ENCODE measurements at places on chromosomes 1 and 21.
A peak's percentile ranks its signal among the peaks of the same experiment; 100 is the strongest.

DNA sequence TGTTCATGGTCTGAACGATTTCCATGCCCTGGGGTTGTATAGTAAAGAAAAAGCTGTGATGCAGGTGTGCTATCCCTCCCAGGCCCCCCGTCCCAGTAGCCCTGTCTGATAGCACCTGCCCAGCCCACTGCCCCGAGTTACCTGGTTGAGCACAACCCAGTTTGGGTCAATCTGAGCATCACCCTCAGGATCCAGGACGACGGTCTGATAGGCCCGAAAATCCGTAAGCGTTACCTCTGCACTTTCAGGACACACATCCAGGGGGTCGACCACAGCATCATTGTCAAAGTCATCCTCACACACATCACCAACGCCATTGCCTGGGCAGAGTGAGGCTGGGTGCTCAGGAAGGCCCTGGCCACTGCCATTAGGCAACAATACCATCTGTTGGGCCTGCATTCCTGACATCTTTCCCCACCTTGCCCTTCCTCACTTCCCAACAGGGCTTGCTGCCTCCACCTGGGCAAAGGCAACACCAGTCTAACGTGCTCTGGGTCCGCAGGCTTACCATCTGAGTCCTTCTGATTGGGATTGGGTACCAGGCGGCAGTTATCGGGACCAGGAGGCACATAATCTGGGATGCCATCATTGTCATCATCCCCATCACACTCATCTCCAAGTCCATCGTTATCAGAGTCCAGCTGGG is 9.7 kb downstream of the THBS3 start:
- DNase-seq: no peak

GRCh38 chr1:146021622-146022402 is at the start of gene HJV:
HJV (minus strand) TSS chr1:146021735; CDS start chr1:146020231, 1,504 bp downstream.
- no peak for DNase-seq

DNA sequence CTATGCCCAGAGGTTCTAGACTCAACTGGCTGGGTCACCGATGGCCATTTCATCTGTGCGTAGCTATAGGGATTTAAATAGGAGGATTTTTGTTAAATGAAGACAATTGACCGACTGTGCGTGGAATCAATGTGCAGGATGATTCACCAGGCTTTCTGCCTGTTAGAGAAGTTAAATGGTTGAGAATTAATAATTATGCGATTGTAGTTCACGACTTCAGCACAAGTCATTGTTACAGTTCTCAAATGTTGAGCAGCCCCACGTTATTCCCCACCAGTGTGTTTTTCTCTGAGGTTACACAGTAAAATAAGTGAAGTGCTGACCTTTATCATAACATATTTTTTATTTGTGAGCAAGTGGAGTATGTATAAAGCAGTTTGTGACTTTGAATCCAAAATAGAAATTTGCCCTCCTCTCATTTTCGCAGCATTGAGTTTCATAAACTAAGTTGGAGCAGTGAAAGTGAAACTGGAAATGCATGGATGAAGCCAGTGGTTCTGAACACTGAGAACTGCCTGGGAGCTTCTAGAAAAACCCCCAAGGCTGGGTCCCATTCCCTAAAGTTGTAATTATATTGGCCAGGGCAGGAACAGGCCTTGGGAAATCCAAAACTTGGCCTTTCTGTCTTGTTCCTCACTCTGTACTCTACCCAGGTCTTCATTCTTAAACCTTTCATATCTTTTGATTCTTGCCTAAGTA is 102.6 kb downstream of the GALNT2 start:
- no peak for DNase-seq

DNA sequence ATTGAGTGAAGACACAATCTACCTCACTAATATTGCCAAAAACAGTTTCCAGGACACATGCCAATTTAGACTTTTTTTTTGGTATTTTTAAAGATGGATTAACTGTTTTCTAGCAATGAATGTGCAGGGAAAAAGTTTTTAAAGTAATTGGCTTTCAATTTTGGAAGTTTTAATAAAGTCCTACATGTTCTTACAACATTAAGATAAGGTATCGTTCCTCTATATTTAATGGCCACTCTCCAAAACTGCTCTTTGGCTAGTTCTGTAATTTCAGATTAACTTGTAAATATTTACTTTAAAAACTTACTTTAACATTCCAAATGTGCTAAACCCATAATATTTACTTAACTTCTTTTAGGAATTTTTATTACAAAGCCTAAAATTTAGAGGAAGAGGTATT is 1332.2 kb upstream of the PRMT6 start:
- DNase-seq: no peak

DNA sequence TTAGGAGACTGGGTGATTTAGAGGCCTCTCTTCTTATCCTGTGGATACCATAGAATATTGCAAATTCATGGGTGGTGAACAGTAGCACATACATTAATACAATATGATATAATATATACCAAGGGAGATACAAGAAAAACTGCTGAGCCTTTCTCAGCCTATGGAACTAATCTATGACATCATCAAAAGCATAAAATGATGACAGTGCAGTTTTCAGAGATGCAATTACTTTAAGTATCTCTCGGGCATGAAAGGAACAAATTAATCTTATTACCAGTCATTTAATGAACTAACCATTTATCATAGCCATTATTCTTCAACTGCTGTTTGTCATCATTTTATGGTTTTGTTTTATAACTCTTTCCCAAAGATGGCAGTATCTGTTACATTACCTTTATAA is 3.5 kb downstream of the CHODL start:
- no peak for DNase-seq

DNA sequence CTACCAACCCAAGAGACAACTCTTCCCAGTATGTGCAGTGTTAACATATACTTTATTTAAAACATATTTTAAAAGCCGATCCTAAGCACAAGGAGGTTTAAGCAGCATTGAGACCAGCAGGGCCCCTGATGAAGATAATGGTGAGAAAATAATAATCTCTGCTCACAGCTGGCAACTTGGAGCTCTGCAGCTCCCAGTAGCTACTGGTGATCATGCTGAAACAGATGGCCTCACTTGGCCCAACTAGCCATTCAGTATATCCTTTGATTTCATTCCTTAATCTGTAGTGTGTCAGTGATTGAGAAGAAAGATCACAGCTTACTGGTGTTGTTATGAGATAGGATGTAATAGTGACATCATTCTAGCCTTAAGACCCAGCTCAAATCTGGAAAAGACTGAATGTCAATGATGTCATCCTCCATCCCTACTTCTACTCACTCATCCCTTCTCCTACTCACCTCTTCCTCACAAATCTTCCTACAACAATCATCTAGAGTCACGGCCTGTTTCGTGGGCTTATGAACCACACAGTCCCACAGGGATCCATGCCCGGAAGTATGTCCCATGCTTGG is 817.9 kb downstream of the PLA2G4A start:
- DNase-seq: no peak

- DNase-seq: no peak
Observed at GRCh38 chr1:158559696-158560095, 5.5 kb upstream of the OR6Y1 start.

GRCh38 chr1:62774006-62774405 is 9.9 kb upstream of the ATG4C start:
- DNase-seq: no peak

GRCh38 chr1:116330342-116330652 is 42.7 kb upstream of the ATP1A1 start:
- no peak for DNase-seq

GRCh38 chr1:53642215-53642555 is 96.8 kb downstream of the GLIS1 start:
- no peak for DNase-seq

DNA sequence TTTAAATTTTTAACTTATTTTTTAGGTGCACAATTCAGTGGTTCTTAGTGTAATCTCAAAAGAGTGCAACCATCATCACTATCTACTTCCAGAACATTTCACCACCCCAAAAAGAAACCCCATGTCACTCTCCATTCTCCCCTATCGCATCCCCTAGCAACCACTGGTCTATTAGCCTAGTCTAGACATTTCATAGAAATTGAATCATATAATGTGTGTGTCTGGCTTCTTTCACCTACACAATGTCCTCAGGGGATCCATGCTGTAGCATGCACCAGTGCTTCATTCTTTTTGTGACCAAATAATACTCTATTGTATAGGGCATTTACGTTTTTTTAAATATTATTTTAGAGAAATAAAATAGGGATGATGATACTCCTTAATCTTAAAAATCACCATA is 64.7 kb downstream of the JAK1 start:
- DNase-seq: no peak

GRCh38 chr1:184982002-184982954 is 8.0 kb upstream of the NIBAN1 start:
- DNase-seq: peak; percentile 58

DNA sequence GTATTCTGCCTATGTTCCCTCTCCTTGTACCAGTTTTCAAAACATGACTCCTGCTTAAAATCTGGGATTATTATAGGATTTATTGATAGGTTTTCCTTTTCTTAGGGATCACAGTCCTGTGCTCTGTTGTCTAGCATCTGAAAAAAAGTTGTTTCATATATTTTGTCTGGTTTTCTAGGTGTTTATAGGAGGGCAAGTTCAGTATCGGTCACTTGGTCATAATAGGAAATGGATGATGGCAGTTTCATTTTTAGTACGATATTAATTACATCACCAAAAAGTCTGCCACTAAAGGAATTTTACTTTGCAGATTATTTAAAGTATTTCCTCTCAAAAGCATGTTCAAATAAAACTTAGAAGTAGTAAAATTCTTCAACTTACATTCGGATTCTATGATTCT is 94.4 kb downstream of the RASAL2 start:
- DNase-seq: no peak

GRCh38 chr1:229191066-229191674 is 79.7 kb upstream of the RAB4A start:
- DNase-seq: no peak

DNA sequence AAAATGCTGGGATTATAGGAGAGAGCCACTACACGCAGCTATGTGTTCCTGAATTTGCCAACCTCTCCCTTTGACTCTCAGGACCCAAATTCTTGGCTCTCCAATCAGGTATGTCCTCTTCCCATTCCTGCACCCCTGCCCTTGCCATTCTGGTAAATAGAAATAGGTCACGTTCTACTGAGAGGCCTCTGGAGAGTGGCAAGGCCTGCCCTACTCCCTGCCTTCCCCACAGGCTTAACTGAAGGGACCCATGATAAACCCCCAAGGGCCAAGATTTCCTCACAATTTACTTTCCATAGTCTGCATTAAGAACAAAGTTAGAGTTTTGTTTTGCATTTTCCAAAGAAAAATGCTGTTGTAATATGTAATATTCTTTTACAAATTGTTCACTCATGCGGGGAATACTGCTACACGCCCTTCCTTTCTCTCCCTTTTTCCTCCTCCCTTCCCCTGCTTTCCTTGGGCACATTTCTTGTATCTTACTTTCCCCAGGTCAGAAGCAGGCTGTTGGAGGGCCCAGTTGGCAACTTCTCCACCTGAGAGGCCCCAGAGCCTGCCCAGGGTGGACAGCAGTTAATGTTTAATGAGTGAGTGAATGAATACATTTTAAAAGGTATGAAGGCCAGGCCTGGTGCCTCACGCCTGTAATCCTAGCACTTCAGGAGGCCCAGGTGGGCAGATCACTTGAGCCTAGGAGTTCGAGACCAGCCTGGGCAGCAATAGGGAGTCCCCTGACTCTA is 33.9 kb upstream of the PUM1 start:
- no peak for DNase-seq

- DNase-seq: no peak
Observed at GRCh38 chr21:30962013-30962412, 76.3 kb downstream of the KRTAP19-8 start.

DNA sequence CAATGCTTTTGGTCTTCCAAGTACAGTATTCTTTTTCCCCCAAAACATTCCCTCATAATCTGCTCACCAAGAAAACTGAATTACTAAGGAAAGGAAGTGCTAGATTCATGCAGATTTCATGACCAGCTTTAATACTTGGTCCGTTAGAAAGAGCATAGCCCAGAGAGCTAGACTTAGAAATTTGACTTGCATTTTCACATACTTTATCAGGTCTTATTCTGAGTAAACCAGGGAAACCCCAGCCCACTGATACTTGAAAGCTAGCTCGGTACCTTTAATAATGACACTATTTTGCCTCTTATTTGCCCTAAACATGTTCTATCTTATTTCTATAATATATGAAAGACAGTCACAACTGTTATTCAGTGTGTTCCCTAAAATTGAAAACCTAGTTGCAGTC is 204.5 kb downstream of the TTLL7 start:
- no peak for DNase-seq

GRCh38 chr1:192201303-192201702 is 43.0 kb downstream of the RGS18 start:
- DNase-seq: no peak

DNA sequence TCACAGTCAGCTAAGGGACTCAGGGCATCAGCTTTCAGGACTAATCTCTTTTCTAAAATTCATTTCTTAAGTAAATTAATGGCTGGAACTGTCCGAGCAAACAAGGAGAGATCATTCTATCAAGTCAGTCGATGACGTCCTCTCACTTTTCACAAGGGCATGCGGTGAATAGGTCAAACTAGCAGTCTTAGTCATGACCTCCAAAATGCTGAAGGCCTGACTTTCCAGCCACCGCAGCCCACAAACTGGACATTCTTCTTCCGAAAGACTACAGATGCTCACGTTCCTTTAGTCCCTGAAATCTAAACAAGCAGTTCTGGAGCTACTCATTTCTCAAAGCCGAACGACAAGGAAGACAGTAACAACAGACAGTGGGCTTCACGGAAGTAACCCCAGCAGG is 127.9 kb downstream of the TIAM1 start:
- DNase-seq: no peak

- DNase-seq: no peak
Observed at GRCh38 chr1:156200044-156200443, 6.1 kb downstream of the SLC25A44 start.

DNA sequence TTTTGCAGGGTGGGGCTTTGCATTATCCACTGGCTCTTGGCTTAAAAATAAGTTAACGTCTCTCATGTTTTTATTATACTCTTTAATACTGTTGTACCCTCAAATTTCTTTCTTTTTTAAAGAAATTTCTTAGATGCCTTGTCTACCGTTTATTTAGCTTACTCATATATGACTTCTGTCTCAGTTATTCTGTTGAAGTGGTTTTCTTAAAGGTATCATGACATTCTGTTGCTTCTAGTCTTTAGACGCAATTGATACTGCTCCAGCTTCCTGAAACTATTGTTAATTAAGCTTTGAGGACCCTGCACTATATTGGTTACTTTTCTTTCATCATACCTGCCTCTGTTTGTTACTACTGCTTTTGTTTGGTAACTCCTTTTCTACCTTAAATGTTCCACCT is 11.7 kb downstream of the PKN2 start:
- no peak for DNase-seq

DNA sequence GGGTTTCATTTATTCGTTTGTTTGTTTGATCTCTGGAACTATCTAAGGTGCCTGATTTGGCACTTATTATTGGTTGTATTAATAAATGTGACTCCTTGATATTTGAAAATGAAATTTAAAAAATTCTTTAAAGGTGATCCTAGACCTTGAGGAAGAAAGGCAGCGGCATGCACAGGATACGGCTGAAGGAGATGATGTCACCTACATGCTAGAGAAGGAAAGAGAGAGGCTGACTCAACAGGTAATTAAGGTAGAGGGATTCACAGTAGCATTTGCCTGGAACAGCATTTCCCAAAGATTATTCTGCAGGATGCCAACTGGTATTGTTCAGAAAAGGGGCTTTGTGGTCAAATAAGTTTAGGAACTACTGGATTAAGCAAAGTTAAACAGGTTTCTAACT is 54.4 kb upstream of the WNT2B start:
- DNase-seq: no peak

- DNase-seq: no peak
Observed at GRCh38 chr1:10528066-10529014, 53.6 kb downstream of the PEX14 start.

- no peak for DNase-seq
Observed at GRCh38 chr1:56286956-56287355, 292.4 kb downstream of the PLPP3 start.

- DNase-seq: no peak
Observed at GRCh38 chr1:246081138-246081702, 425.9 kb downstream of the SMYD3 start.
